ENCODE measurements at places on chromosomes 5 and 9.

- DNase-seq = no peak
Measured at GRCh38 chr5:132000241-132000490, 11.3 kb downstream of the ACSL6 start.

GRCh38 chr5:3535414-3536211, 60.0 kb upstream of the IRX1 start:
- DNase-seq = no peak

- DNase-seq = no peak
Measured at GRCh38 chr9:79080536-79080935, 491.2 kb upstream of the TLE4 start.

DNA sequence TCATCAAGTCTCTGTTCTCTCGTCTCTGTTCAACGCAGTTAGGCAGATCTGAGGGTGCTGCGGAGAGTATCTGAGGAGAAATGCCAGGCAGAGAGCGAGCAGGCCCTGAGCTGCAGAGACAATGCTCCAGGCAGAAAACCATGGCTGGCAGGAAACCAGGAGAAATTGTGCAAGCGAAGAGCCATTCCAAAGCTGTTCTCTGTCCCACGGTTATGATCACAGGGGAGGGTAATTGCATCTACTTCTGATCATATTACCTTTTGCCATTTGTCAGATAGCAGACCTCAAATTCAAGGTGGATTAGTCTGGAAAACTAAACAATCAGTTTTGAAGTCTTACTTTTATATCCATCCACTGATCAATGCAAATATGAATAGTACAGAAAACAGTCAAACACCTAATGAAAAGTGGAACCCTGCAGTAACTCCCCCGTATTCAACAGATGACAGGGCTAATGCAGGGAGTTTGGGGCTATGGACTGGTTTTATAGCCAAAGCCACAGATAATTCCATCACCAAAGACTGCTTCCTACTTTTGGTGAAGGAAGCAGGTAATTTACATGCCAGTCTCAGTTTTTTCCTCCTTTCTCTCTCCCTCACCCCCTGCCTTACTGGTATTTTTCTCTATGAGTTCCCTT, 228.0 kb downstream of the DCP2 start:
- no peak for DNase-seq

GRCh38 chr9:24614070-24614469, 68.4 kb upstream of the IZUMO3 start:
- DNase-seq = no peak

DNA sequence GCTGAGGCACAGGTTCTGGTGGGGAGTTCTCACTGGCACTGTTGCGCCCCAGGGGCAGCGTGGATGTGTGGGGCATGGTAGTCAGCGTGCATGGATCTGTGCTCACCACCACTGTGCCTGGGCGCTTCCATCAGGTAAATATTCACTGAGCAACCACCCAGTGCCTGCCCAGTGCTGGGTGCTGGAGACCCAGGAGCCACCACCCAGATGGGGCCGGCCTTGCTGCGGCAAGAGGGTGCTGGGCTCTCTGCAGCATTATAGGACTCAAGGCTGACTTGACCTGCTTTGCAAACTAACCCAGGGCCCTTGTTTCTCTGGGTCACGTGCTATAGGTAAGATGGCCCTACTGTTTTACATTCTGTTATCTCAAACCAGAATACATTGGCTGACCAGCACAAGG, 60.5 kb downstream of the DAP start:
- DNase-seq = no peak

DNA sequence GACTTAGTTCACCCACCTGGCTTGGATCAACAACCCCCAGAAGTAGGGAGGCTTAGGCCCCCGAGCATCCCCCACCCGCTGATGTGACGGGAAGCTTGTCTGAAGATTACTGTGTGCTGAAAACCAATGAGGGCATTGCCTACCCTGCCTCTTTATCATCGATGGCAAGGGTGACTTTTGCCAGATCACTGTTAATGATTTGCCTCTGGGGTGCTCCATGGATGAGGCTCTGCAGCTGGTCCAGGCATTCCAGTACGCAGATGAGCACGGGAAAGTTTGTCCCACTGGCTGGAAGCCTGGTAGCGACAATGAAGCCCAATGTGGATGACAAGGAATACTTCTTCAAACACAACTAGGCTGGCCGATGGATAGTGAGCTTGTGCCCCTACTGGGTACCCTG, 22.0 kb downstream of the RUFY1 start:
- DNase-seq = no peak

DNA sequence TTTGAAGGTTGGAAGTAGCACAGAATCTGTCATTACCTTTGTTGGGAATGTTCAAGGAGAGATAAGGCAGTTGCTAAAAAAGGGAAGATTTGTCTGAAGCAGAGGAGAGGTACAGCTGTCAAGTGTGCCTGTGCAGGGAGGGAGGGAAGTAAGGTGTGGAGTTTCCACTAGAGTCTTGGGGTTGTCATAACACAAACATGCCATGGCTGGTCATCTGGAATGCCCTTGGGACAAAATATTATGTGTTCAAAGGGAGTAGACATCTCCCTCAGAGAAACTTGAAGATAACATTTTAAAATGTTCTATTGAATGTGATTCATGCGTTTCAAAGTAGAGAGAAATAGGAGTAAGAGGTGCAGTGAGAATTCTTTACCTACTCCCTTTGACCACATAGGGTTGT, 95.0 kb downstream of the MUSK start:
- no peak for DNase-seq

DNA sequence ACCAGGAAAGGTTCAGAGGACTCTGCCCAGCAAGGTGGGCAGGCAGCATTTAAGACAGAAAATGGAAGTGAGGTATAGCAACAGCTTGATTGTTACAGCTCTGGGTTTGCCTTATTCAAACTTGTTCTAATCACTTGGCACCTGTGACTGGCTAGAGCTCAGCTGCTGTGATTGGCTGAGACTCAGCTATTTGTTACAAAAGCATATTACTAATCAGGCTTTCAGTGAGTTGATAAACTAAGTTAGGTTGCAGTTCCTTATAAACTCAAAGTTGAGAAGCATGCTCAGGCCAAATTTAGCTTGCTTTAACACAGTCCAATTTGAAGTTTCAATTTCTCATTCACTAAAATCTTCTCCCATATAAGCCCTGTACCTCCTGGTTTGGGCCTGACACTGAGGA, 56.3 kb downstream of the GDA start:
- no peak for DNase-seq

DNA sequence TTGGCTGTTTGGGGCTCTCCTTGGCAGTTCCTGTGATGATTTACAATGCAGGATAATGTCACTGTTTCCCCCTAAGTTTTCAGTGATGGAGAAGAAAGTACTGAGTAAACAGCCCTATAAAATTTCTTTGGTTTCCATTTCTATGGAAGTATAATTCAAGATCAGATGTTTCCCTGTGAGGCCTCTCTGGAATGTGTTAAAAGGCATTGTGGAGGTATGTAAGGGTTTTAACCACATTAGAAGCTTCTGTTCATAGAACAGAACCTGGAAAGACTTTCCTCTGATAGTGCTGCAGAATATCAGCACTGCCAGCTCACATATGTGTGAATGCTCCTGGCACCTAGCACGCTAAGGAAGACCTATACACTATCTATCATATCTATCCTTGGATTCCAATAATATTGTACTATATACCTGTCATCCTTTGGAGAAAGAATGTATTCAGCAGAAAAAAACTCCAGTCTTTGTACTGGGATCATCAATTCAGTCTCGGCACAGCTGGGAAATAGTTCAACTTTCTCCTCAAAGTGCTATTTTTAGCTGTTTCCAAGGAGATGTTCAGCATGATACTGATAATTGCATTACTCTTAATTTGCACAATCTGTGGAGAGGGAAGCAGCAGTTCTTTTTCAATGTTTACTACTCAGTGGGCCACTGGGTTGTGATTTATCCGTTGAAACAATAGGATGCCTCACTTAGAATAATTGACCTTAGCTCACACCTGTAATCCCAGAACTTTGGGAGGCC, 21.9 kb downstream of the TTC1 start:
- DNase-seq = no peak

- DNase-seq = no peak
Measured at GRCh38 chr9:89815061-89815902, 210.5 kb downstream of the GADD45G start.

DNA sequence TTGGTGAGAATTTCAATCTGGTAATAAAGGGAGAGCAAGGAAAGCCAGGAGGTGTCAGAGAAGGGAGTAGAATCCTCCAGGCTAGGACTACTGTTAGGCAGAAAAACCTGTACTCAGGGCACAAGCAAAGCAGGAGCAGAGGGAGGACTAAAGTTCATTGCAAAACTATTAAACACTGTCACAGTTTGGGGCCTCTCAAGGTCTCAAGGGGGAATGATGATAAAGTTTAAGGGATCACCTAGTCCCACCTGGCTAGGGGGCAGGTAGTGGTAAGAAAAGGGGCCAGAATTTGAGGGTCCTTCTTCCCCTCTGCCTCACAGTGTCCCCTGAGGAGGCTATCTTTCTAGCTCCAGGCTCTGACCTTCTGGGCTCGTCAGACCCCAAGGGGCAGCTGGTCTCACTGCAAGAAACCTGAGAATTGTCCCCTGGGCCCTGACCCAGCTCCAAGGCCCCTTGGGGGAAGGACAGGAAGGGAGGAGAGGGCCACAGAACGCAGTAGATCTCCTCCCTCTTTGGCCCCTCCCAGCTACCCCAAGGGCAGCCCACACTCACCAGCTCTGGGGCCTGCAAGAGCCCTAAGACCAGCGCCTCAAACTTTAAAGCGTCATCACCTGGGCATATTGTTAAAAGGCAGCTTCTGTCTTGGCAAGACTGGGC, 974 bp downstream of the CCDC69 start:
- DNase-seq = peak; percentile 59

- no peak for DNase-seq
Measured at GRCh38 chr5:124744170-124744971, 2.1 kb downstream of the ZNF608 start.

DNA sequence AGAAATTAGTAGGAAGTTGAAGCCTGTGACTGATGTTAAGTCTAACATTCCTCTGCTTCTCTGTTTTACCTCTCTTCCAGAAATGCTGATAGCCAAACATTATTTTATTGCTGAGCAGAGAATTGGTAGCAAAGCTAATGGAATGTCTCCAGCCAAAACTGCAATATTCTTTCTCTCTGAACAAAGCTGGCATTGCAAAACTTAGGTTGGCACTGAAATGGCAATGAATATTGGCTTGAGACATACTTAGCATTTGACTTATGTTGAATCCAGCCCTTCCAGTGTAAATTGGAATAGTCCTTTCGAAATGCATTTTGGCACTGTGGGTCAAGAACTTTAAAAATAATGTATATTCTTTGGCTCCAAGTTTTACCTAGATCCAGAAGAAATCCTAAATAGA, 21.1 kb downstream of the FAF2 start:
- no peak for DNase-seq

GRCh38 chr5:142192286-142193113, 83.9 kb downstream of the NDFIP1 start:
- no peak for DNase-seq

- DNase-seq = no peak
Measured at GRCh38 chr9:22108581-22109370, 99.7 kb upstream of the CDKN2B start.

- DNase-seq = no peak
Measured at GRCh38 chr9:122322553-122322952, 48.3 kb upstream of the PTGS1 start.

GRCh38 chr5:126351153-126351552, 72.1 kb upstream of the GRAMD2B start:
- no peak for DNase-seq

DNA sequence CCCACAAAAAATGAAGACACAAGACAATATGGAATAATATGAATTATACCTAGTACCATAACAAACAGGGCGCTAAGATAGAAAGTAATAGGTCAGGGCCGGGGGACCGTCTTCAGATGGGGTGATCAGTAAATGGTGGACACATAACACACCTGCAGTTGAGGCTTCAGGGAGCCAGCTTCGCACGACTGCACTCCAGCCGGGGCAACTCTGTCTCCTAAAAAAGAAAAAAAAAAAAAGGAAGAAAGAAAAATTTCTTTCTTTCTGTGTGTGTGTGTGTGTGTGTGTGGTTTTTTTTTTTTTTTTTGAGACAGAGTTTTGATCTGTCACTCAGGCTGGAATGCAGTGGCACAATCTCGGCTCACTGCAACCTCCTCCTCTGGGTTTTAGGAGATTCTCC, 75.0 kb upstream of the HSPA9 start:
- DNase-seq = no peak

DNA sequence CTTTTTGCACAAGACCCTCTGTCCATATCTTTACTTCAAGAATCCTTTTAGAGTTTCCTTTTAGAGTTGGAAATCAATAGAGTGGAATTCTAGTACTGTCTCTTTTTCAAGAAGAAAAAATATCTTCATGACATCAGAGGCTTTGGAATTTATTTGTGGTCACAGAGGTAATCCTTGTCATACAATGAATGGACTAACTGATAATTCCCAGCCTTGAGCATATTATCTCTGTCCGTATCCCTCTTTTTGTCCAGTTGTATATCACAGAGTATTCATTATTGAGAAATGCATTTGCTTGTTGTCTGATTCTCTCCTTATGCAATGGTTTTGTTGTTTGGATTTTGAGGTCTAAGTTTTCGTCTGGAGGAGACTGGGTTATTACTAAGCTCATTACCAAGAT, 82.0 kb upstream of the HAPLN1 start:
- no peak for DNase-seq

- no peak for DNase-seq
Measured at GRCh38 chr5:523441-524222, 617 bp downstream of the SLC9A3 start.

GRCh38 chr5:127431977-127432585, 85.4 kb upstream of the PRRC1 start:
- no peak for DNase-seq

- DNase-seq = no peak
Measured at GRCh38 chr5:125446986-125447385, 700.5 kb upstream of the ZNF608 start.

- DNase-seq = no peak
Measured at GRCh38 chr5:82397741-82398320, 119.7 kb upstream of the RPS23 start.

DNA sequence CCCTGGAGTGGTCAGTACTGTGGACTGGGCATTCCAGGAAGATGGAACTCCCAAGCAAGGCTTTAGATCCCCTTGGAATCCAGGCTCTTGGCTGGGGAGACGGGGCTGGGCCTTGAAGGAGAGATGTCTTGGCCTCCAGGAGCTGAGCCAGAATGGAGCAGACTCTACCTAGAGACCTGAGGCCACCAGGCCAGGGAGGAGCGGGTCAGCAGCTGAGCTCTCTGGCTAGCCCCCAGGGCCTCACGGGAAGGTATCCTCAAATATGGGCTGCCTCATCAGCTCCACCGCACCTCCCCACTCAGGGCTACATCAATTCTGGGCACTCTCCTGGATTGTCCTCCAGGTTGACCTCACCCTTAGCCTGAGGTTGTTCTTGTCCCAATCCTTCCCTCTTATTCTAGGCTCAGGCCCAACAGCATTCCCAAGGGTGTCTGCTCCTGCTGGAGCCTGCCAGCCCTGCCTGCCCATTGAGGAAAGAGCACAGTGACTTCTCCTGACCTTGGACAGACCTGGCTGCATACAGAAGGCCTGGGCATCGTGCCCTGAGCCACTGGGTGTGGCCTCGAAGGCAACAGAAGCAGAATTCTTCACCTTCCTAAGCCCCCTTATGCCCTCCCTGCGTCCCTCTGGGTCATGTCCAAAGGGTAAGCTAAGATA, 3.0 kb upstream of the PDLIM4 start:
- DNase-seq = no peak

GRCh38 chr9:111940697-111941096, 44.1 kb downstream of the UGCG start:
- DNase-seq = no peak

Data from activated CD4-positive, alpha-beta T cell treated with anti-CD3 and anti-CD28 coated beads for 48 hours (primary cell).